ENCODE measurements at places on chromosomes 5 and 9.

DNA sequence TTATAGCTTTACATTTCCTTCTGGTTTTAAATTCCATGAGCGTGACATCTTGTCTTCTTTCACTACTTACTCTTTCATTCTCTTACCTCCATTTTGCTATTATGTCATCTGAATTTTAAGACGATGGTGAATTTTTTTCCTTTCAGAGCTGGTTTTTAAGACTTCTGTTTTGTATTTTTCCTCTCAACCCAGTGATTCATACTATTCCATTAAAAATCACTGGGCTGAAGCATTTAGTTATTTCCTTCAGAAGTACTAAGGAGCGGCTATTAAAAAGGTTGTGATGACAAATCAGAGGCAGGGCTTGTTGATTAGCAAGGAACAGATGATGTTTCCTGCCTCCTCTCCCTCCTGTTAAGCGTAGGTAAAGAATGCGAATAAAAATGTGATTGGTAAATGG is 16.5 kb downstream of the AGXT2 start:
- DNase-seq, result no peak

DNA sequence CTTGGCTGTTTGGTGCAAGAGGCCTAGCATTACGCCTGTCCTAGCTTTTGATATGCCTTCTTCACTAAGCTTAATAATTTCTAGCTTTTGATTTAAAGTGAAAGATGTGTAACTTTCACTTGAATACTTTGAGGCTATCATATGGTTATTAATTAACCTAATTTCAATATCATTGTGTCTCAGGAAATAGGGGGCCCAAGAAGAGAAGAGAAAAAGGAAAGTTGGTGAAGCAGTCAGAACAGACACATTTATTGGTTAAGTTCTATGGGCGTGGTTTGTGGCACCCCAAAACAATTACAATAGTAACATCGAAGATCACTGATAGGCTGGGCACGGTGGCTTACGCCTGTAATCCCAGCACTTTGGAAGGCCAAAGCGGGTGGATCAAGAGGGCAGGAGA is 40.9 kb upstream of the F2RL2 start:
- no peak for DNase-seq

GRCh38 chr9:9963841-9964240 is 649.0 kb downstream of the PTPRD start:
- DNase-seq, result no peak

DNA sequence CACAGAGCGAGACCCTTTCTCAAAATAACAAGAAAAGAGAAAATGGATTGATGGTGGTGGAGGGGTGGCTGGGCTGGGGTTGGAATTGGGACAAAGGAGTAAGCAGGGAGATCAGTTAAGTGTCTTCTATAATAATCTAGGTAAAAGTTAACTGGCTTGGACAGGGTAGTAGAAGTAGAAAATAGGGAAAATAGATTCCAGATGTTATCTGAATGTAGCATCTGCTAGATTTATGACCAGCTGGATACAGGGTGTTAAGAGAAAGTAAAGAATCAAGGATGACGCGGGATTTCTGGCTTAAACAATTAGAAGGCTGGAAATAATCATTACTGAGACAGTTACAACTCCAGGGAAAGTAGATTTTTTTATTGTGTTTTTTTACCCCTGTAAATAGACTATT is 13.0 kb downstream of the PPP6C start:
- no peak for DNase-seq

- no peak for DNase-seq
Observed at GRCh38 chr9:106875529-106875928, 12.6 kb downstream of the ZNF462 start.

DNA sequence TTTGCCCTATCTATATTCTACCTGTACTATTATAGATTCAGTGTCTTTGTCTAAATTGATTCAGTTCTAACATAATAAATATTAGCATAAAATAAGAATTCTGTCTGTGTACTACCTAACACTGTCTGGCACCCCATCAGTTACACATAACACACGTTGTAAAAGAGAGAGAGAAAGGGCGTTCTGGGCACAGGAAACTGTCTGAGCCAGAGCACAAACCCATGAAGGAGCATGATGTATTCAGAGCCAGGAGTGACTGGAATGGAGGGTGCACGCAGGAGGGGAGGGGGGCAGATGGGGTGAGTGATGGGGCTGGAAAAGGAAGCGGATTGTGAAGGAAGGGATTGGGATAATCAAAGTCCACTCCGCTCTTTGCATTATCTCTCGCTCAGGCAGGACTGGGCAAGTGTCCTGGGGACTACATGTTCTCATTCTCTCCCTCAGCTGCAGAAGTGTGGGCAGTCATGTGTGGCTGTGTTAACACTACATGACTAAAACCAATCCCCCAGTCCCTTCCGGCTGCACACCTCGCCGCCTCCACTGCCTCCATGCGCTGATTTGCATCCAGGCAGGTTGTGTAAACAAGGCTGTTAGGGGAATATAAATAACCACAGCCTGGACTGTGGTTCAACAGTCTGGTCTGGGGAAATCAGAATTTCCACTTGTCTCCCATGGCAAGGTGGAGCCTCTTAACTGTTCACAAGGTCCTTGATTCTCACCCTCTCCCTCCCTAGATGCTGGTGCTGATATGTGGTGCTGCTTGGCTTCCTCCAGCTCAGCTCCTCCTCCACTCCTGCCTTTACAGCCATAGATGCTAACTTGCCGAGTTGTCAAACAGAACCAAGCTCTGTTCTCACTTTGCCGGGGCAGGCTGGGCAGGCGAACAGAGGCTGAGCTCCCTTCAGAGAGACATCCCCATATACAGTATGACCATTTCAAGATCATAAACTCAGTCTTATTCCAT is 367.5 kb upstream of the BRINP1 start:
- DNase-seq, result no peak

DNA sequence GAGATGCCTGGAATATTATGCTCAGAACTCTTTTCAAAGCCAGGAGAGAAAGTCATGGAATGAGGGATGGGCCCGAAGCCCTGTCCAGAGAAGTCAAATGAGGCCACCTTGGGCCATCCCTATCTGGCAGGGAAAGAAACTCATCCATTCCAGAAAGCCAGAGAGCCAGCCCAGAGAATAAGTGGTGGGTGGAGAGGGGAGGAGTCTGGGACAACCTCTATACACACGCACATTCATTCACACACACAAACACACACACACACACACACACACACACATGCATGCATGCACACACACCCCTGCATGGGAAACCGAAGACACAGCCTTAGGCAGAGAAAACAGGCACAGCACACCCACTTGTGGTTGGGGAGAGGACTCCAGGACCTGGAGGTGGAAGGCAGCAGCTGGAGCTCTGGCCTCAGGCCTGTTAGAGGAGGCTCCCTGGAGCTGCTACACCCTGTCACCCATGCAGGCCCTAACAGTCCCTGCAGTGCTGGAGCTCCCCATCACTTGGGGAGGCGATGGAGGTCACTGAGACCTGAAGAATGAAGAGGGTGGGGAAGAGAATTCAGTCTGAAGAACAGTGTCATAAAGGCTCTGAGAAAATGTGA is 38.0 kb downstream of the TGFBI start:
- DNase-seq, result no peak

- DNase-seq, result no peak
Observed at GRCh38 chr9:34446468-34446891, 11.9 kb downstream of the FAM219A start.

GRCh38 chr5:143078313-143078712 is 308.1 kb downstream of the ARHGAP26 start:
- no peak for DNase-seq

DNA sequence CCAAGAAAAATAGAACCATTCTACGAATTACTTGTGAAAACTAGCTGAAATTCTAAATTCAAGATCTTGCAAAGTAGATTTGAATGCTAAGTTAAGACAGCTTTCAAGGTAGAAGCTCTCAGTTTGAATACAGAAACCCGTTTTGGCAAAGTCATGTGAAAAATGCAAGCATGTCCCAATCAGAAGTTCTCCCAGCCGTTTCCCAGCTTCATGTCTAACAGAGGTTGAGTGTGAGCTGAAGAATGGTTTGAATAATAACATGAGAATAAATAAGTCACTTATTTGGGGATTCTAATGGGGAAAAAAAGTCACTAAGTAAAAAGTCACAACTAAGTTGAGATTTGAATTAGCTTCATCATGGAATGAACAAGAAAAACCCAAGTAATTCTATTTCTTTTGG is 152.5 kb upstream of the MAP3K1 start:
- DNase-seq, result no peak

- DNase-seq, result no peak
Observed at GRCh38 chr9:110021891-110022290, 186.1 kb downstream of the C9orf152 start.

DNA sequence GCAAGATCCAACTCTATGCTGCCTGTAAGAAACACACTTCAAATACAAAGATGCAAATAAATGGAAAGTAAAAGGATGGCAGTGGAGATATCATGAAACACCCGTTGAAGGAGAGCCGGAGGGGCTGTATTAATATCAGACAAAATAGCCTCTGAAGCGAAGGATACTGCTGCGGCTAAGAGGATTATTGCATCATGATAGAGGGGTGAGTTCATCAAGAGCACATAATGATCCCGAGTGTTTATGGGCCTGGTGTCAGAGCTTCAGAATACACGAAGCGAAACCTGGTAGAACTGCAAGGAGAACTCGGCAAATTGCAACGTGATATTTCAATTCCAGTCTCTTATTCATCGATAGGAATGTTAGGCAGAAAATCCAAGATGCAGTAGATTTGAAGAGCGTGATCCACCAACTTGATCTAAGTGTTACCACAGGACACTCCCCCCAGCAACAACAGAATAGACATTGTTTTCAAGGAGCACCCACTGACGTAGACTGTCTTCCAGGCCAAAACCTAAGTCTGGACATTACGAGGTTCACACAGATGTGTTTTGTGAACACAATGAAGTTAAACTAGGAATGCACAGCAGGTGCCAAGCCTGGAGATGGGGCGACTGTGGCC is 27.7 kb upstream of the QSOX2 start:
- no peak for DNase-seq

DNA sequence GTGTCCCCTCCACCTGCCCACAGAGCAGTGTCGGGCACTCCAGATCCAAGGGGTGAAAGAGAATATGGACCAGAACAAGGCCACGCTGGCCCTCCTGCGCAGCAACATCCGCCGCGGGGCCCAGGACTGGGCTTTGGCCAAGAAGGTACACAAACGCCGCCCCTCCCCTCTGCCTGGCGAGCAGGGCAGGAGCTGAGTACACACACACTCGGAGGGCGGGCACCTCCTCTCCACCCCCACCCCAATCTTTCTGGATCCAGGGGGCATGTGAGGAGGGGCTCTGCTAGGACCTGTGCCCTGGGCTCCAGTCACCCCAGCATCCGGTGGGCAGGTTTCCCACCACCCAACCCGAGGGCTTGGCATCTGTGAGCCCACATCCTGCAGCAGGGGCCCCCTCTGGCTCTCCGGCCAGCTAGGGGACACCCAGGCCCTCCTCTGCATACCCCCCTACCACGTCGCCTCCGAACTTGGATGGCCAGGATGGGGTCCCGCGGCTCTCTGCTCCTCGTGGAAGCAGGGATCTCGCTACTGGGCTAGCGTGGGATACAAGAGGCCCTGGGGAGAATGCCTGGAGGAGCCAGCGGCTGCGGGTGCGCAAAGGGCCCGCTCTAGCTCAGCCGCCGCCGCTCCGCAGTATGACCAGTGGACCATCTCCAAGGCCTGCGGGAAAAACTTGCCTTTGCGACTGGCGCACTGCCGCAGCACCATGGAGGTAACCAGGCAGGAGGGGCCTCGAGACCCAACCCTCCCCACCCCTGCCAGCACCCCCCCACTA is 3.1 kb downstream of the CCDC183 start:
- DNase-seq, result no peak

- no peak for DNase-seq
Observed at GRCh38 chr9:127175764-127176163, 53.3 kb upstream of the ANGPTL2 start.

DNA sequence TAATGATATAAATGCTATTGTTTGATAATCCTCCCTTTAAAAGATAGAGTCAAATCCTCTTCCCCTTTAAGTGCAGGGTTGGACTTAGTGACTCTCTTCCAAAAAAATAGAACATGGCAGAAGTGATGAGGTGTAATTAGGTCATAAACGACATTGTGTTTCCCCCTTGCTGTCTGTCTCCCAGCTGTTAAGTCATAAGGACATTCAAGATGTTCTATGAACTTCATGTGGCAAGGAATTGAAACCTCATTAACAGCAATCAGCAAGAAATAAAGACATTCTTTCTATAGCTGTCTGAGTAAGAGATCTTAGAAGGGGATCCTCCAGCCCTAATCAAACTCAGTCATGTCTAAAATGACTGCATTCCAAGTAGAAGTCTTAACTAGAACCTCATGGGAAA is 3.3 kb upstream of the SLC25A46 start:
- DNase-seq, result no peak

GRCh38 chr5:50441493-50441955 is 436 bp upstream of the EMB start:
- no peak for DNase-seq

DNA sequence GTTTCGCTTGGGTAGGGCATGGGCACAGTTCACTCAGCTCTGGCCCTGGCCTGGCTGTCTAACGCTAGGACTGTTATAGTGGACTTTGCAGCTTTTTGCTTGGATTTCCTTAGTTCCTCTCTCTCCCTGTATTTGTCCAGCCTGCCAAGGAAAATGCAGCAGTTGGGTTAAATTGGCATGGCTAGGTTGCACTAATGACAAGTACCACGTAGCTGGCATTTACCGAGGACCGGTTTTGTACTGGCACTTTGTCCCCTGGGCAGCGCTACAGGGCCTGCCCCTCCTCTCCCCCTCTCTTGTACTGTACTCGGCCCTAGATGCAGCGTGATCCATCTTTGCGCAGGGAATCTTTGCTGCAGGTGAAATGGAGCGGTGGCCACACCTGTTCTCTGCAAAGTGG is 2.4 kb downstream of the WDR5 start:
- DNase-seq, result no peak

DNA sequence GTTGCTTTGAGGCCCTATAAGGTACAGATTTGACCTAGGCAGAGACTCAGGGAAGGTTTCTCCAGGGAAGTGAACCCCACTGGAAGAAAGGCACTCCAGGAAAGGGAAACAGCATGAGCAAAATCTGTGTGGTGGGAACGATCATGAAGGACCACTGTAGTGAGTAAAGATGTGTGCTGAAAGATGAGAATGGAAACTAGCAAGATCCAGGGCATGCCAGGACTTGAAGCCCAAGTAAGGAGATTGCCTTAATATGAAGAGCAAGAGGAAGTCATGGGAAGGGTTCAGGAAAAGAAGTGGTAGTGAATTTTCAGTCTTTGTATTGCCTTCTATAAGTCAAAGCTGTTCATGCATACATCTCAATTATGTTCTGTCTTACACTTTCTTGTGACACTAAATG is 55.2 kb upstream of the SLIT3 start:
- DNase-seq, result no peak

- DNase-seq, result no peak
Observed at GRCh38 chr5:74420220-74420619, 220.3 kb downstream of the ENC1 start.

- no peak for DNase-seq
Observed at GRCh38 chr9:121528642-121529041, 29.0 kb upstream of the GGTA1 start.

DNA sequence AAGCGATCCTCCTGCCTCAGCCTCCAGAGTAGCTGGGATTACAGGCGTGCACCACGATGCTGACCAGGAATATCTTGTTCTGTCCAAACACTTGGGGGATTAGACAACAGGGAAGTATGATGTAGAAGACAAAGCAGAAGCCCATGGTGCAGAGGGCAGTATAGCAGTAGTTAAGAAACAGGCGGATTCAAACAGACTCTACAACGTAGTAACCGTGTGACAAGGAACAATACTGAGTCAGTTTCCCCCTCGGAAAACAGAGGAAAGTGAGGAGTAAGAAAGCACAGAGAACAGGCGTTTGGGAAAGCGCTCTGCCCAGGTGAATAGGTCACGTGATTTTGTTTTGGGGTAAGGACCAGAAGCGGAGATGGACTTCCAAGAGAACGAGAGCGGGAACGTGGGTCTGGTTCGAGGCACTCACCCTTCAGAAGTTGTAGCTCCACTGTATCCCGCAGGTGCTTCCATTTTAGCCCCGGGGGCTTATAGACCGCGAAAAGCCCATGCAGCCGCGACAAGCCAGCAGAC is 306 bp downstream of the TRUB2 start:
- no peak for DNase-seq
